ENCODE measurements at places on chromosomes 5 and 9.

GRCh38 chr5:134523543-134524271 lies 1.8 kb upstream of the JADE2 start:
- no peak for DNase-seq

GRCh38 chr5:139980765-139981164 lies 62.3 kb downstream of the NRG2 start:
- DNase-seq, result no peak

- DNase-seq, result no peak
Measured at GRCh38 chr9:17695482-17695881, 116.6 kb downstream of the SH3GL2 start.

DNA sequence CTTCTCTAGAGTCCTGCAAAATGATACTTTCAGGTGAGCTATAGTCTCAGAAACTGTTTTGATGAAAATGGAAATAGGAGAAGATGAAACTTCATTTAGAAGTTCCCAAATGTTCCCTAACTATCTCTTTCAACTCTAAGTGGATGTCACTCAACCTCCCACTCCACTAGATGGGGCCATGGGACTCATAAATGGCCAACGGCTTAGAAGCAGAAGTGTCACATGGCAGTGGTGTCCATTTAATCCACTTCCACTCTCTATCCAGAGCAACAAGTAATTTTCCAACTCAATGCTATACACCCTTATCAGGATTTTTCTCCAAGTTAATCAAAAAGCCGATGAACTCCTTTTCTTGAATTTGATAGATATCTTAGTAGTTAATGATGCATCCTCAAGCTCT lies 295.7 kb downstream of the EDIL3 start:
- DNase-seq, result no peak

DNA sequence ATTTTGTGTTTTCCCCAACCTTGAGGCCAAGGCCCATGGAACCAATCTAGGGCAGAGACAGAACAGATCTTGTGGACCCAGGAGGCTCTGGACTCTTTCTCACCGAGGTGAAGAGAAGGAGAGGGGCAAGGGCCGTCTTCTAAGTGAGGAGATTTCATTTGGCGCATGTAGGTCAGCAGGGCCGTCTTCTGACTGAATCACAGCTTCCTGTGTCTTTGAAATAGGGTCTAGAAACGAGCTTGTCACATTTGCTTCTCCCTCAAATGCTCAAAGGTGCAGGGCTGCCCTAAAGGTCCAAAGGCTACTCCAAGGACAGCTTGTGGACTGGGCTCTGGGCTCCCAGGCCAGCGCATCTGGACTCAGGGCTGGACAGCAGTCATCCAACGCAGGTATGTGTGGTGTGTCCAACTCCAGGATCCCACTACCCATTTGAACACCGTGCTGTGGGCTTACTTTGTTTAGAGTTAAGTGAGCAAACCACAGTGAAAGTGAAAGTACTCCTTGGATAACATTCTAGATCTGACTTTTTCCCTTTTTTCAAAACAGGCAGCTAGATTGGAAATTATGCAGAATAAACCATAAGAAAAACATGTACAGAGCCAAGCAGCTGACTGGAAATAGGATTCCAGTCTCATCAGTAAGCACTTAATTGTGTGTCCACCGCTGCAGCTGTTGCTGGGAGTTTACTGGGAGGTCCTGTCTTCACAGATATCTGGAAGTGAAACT lies 357.0 kb downstream of the GADD45G start:
- no peak for DNase-seq

DNA sequence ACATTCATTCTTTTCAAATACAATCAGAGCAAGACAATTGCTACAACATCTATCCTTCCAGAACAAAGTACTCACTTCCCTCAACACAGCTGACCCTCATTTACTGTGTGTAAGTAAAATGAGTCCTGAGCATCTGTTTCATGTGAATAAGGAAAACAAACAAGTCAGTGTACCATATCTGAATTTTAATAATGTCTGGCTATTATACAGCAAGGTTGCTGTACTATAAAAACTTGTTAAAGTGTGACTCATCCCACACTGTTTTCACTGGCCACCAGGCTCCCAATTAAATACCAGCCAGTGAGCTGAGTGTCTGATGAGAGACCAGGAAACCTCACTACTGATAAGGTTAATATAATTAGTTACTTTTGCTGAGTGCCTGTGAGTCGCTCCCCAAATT lies 339.8 kb downstream of the AGTPBP1 start:
- DNase-seq, result no peak

All from nephron progenitor cell (in vitro differentiated cells).